Nephron progenitor cell (in vitro differentiated cells): ENCODE measurements at places on chromosomes 3 and 15.

- DNase-seq: no peak
Observed at GRCh38 chr3:105752791-105753415, 115.9 kb downstream of the CBLB start.

DNA sequence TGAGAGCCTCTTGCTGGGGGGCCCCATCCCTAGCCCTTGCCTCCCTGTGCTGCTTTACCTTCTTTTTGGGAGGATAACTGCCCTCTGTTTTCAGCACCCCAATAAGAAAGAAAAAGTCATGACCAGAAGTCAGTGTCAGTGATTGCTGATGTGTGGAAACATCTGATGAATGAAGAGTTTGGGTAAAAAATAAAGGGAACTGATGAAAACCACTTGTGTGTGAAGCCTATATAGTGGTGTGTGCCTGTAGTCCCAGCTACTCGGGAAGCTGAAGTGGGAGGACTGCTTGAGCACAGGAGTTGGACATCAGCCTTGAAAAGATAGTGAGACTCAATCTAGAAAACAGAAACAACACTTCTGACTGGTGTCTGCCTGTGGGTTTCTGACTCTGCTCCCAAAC, 9.8 kb upstream of the CELSR3 start:
- DNase-seq: no peak

- no peak for DNase-seq
Observed at GRCh38 chr3:64773137-64773536, 85.3 kb upstream of the ADAMTS9 start.

- DNase-seq: no peak
Observed at GRCh38 chr3:30475038-30475808, 131.2 kb upstream of the TGFBR2 start.

DNA sequence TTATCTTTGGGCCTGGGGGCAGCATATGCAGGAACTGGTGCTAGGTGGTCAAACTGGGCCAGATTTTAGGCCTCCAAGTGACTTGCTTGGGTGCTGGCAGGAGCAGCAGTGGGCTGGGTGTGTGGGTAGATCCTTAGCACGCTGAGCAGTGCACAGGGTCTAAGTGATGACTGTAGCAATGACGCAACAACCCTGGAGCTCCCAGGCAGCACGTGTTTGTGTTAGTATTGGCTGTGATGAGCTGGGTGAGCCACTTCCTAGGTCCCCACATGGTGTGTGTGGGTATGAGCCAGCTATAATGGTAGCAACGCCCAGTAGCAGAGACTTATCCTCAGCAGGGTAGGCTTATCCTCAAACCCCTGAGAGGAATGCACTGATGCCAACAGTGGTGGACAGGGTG, 570.6 kb upstream of the ROBO1 start:
- DNase-seq: no peak

- DNase-seq: no peak
Observed at GRCh38 chr3:12990306-12990705, 82.9 kb downstream of the IQSEC1 start.

- DNase-seq: peak; percentile 13
Observed at GRCh38 chr3:18223571-18223970, 201.6 kb downstream of the SATB1 start.

DNA sequence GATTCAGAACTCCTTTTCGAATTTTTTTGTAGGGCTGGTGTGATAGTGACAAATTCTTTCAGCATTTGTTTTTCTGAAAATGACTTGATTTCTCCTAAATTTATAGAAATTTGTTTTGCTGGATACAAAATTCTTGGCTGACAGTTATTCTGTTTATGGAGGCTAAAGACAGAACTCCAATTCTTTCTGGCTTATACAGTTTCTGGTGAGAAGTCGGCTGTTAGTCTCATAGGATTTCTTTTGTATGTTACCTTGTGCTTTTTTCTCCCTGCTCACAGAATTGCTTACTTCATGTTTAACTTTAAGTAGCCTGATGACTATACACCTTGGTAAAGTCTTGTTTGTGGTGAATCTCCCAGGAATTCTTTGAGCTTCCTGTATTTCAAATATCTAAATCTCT, 1264.6 kb downstream of the NSUN3 start:
- DNase-seq: no peak

DNA sequence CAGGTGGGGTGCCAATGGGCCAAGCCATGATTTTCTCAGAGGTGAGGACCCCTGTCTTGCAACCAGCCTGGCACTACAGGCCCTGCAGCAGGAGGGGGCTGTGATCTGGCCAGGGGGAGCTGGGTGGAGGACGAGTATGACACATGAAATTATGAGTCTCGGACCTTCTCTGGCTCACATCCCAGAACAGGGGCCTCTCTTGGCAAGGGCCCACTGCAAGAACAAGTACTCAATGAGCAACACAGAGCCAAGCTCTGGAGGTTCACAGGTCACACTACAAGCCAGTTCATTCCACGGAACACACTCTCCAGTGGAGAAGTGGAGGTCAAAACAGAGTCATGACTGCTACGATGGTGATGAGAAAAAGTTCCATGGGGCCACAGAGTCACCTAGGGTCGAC, 28.3 kb downstream of the CCDC32 start:
- DNase-seq: no peak

- no peak for DNase-seq
Observed at GRCh38 chr3:125646581-125646980, 51.3 kb upstream of the OSBPL11 start.

DNA sequence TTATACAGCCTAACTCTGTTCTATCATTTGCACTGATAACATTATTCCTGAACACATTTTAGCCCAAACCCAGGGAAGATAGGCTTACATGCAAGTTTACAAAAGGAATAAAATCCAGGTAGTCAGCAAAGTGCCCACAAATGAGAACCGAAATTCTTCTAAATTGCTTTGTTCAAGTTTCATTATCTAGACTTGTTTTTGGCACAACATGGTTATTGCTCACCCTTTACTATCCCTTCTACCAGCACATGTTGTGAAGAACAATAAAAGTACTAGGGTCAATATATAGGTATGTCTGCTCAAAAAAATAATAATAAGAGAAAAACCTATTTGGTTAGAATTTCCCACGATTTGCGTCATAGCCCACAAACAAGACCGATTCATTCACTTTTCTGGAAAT, 430.5 kb downstream of the FGF12 start:
- no peak for DNase-seq

- no peak for DNase-seq
Observed at GRCh38 chr15:71288348-71288955, 173.2 kb downstream of the THSD4 start.

DNA sequence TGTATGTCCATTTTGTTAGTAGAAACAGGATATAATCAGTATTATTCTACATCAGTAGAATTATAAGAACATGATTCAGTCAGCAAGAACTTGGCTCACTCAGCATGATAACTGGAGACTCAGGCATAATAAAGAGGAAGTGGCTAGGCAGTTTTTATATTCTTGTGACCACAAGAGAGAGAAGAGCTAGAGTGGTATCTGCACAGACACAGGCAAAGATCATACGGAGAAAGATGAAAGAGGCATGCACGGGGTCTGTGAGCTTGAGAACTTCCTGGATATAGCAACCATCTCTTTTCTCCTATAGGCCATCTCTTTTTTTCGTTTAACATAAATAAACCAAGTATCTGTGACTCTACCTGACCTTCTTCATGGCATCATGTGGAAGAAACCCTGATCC, 46.8 kb downstream of the MYO5A start:
- DNase-seq: no peak

GRCh38 chr3:111895071-111895470, 36.0 kb downstream of the PHLDB2 start:
- DNase-seq: no peak

DNA sequence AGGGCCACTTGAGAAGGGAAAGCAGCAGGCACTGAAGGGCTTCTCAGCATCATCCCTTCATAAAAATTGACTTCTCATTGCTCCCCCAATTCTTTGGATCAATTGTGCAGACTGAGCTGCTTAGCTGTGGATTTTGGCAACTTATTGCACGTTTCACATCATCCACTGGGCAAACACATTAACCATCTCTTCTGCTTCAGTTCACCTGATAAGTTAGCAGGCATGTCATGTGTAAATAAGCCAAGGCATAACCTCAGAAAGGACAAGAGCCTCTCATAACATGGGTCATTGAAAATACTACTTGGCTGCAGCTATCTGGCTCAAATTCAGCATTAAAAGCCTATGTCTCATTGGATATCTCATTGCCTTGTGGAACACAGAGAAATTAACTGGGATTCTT, 366.5 kb downstream of the LRRC3B start:
- no peak for DNase-seq

DNA sequence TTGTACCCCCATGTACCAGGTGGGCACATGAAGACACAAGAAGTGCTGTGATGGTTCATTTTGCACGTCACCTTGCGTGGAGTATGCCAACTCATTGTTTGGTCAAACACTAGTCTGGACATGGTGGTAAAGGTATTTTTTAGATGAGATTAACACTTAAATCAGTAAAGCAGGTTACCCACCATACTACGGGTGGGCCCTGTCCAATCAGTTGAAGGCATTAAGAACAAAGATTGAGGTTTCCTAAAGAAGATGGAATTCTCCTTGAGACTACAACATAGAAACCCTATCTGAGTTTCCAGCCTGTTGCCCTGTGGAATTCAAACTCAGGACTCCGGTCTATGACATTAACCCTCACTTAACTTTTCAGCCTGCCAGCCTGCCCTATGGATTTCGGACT, 118.4 kb downstream of the RPLP1 start:
- DNase-seq: no peak

- no peak for DNase-seq
Observed at GRCh38 chr15:96338074-96338765, 7.7 kb downstream of the NR2F2 start.

DNA sequence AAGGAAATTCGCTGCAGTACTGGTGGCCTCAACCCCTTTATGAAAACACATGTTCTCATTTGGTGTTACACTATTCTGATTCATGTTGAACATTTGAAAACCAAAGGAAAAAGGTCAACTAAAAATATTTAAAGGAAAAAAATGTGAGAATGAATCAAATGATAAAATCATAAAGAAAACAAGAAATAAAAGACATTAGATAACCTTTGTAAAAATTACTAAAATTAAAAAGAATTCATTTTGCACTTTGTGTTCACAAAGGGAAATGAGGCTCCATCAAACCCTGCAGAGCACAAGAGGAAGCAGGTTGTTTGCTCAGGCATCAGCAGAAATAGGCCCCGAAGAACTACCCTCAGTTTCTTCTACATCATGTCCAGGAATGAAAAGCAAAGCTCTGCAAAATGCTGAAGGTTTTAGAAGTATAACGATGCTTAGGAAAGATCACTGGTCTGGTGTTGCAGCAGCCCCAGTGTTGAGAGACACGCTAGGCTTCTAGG, 41.2 kb downstream of the MAP4 start:
- DNase-seq: no peak

DNA sequence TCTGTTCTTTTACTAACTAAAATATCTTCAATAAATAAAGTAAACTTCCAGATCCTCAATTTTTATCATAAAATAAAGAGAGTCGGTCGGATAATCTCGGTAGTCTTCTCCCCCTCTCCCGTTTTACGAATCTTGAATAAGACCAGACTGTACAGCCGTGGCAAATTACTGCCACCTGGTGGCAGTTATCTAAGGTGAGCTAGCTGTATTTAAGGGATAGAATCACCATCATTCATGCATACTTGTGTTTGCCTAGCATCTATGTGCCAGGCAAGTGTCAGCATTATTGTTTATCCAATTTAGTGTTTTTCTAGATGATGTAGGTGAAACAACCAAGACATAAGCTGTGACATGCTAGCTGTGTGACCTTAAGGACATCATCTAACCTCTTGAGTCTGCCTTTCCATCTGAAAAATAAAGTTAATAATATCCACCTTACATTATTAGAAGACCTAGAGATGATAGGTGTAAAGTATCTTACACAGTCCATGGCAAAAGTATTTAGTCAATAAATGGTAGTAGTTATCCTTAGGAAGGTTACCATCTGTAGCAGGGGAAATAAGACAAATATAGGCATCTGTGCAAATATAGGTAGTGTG, 21.3 kb downstream of the DUT start:
- DNase-seq: peak; percentile 55

DNA sequence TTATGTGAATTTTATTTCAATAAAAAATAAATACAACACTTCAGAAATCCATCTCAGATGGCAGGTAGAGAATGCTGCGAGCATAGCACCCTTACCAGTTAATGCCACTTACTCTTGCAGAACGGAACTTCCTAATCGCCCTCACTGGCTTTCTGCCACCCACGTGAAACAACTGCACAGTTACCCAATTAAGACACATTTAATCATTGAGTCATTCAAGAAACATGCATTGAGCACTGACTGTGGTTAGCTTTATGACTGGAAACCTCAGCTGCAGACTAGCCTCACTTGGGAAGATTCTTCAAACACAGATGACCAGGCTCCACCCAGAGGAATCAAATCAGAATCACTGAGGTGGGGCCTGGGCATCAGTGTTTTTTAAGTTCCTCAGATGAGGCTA, 5.6 kb upstream of the MFGE8 start:
- no peak for DNase-seq

- peak; percentile 4 for DNase-seq
Observed at GRCh38 chr3:122305818-122306621, 19.0 kb upstream of the CSTA start.

DNA sequence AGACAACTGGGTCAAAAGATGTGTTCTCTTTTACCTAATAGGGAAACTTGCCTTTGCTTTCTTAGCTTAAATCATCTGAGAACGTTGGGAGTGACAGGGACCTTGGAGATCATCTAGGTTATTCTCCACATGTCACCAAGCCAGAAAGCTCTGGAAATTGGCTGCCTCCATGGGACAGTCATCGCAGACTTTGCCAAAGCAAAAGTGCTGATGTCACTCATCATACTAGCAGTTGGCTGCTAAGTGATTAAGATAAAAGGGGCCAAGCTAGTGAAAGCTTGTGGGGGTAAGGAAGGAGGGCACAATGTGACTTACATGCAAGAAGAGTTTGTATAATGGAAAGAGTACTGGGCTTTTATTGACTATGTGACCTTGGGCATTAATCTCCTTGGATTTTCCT, 198.0 kb upstream of the PFN2 start:
- no peak for DNase-seq

- no peak for DNase-seq
Observed at GRCh38 chr3:81951106-81951505, 189.7 kb upstream of the GBE1 start.

DNA sequence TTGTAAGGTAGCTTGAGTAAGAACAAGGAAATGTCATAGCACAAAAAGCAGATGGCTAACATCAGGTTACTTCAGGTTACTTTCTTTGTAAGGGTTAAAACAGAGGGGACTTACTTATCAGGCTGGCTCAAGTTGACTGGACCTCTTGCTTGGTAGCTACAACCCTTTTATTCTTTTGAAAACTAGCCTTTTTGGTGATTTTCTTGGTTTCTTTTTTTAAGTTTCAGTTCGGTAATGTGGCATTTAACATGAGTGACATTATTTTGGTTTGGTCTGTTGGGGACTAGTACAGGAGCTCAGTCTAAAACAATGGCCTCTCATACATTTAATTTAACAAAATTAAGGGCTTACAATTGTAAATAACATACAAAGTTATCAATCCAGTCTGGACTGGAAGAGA, 621.4 kb downstream of the OTOL1 start:
- DNase-seq: no peak

GRCh38 chr3:126156468-126156867, 23.9 kb downstream of the ALDH1L1 start:
- no peak for DNase-seq

- DNase-seq: no peak
Observed at GRCh38 chr3:186152361-186152798, 43.5 kb upstream of the ETV5 start.
